Natural killer cell treated with Interleukin-12 subunit alpha and Interleukin-12 subunit beta and Interleukin-15 and Interleukin-18, amount 100 ng/mL, for 72 hours (primary cell): ENCODE measurements at places on chromosomes 7 and 10. TPM values are rescaled to one million over a fixed set of nuclear protein-coding genes. Genes with fewer than 3 reads are reported as not detected.

DNA sequence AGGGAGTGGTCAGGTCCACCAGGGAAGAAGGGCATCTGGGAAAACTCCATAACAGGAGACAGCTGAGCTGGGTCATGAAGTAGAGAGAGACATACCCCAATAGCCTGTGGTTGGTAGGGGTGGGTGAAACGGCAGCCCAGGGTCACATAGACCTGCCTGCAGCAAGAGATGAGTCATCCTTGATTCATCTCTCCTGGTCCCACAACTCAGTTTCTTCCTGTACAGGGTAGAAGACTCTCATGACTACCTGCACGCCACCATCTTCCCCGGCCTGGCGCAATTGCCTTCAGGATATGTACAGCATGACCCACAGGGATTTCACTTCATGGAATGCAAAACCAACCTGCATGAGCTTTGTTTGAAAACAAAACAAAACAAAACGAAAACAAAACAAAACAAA, 45.1 kb upstream of the ADAM12 start:
- H3K4me3 ChIP-seq = no peak overlapping the region
- no peaks in the 10 kb centered on the region for H3K4me1 ChIP-seq
- peaks cover 17% of the 10 kb centered on the region for H3K27me3 ChIP-seq
- no peak for DNase-seq
- no peaks in the 10 kb centered on the region for H3K36me3 ChIP-seq

Gene MACC1
- 2.6 TPM for total RNA-seq

- no peak overlapping the region for H3K4me3 ChIP-seq
- no peak for DNase-seq
- no peak overlapping the region for H3K27ac ChIP-seq
Observed at GRCh38 chr7:7443806-7444350, 91.8 kb downstream of the COL28A1 start.

DNA sequence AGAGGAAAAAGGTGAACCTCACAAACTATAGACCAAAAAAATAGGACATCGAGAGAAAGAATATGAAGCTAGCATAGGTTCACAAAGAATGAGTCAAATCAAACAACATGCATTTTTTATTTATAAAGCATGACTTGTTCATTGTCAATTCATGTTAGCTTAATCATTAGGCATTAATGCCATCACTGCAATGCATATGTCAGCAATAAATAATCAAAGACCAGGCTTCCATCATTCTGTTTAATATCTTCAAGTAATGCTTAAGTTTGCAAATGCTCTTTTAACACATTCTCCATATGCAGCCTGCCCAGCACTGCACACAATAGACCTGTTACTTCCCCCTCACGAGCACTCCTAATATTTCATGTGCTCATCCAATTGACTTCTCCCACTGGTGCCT, 8.9 kb upstream of the MAGI2 start:
- H3K27me3 ChIP-seq = no peaks in the 10 kb centered on the region
- no peak overlapping the region for H3K4me3 ChIP-seq

- H3K27me3 ChIP-seq = no peaks in the 10 kb centered on the region
- H3K4me3 ChIP-seq = no peak overlapping the region
- peaks cover 6% of the 10 kb centered on the region for H3K36me3 ChIP-seq
- DNase-seq = no peak
- peaks cover 18% of the 10 kb centered on the region for H3K4me1 ChIP-seq
- no peak overlapping the region for H3K27ac ChIP-seq
Observed at GRCh38 chr7:139396323-139396951, 36.7 kb downstream of the LUC7L2 start.

Gene EVX1
- not detected for total RNA-seq

Gene SMURF1
- 27.1 TPM for total RNA-seq

DNA sequence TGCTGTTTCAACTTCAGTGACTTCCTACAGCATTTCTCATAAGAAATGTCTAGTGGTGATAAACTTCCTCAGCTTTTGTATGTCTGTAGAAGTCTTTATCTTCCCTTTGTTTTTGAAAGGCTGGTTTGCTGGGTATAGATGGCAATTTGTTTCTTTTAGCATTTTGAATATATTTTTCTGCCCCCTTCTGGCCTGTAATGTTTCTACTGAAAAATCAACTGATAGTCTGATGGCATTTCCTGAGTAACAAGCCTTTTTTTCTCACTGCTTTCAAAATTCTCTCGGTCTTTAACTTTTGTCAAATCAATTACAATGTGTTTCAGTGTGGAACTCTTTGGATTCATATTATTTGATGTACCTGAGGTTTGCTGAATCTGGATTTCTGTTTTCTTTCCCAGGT, 487.1 kb downstream of the ATRNL1 start:
- H3K4me1 ChIP-seq = no peaks in the 10 kb centered on the region
- DNase-seq = no peak
- no peaks in the 10 kb centered on the region for H3K27me3 ChIP-seq
- no peaks in the 10 kb centered on the region for H3K36me3 ChIP-seq
